Left renal pelvis (tissue), 4 donors: ENCODE measurements at places on chromosomes 12 and 14. TPM values are rescaled to one million over a fixed set of nuclear protein-coding genes. Genes with fewer than 3 reads are reported as not detected.

Gene GEMIN2
- polyA plus RNA-seq, result 26.7 TPM

Gene DHRS2
- polyA plus RNA-seq, result 84.3 TPM

Gene JPH4
- 9.7 TPM for polyA plus RNA-seq

GRCh38 chr14:100443603-100444002, 120.5 kb downstream of the SLC25A47 start:
- DNase-seq, result no peak

Gene SUSD6
- 20.8 TPM for polyA plus RNA-seq

- DNase-seq, result no peak
Measured at GRCh38 chr14:55107766-55108554, 21.1 kb upstream of the LGALS3 start.

Gene RNF212B
- 1.6 TPM for polyA plus RNA-seq

Gene SSTR1
- 1.7 TPM for polyA plus RNA-seq

Gene RHEBL1
- 2.0 TPM for polyA plus RNA-seq

Gene FBXO21
- polyA plus RNA-seq, result 65.2 TPM

DNA sequence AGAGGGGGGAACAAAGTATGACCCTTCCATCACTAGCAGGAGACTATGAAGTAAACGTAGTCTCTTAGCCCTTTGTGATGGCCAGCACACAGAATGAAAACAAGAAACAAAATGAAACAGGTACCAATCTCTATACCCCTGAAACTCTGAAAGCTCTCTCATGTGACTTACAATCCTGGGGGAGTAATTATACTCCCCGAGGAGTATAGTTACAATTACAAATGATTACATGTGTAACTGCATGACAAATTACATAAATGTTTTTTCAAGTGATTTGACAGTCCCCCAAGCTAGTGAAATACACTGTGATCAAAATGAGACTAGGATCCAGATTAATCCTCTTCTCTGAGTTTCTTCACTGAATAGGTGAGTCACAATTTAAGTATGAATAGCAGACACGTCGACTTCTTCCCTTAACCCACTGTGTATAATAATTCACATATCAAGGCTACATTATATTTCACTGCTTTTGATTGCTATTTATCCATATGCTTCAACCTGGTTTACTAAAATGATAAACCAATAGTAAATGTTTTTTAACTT, 74.0 kb downstream of the SPTSSA start:
- no peak for DNase-seq

DNA sequence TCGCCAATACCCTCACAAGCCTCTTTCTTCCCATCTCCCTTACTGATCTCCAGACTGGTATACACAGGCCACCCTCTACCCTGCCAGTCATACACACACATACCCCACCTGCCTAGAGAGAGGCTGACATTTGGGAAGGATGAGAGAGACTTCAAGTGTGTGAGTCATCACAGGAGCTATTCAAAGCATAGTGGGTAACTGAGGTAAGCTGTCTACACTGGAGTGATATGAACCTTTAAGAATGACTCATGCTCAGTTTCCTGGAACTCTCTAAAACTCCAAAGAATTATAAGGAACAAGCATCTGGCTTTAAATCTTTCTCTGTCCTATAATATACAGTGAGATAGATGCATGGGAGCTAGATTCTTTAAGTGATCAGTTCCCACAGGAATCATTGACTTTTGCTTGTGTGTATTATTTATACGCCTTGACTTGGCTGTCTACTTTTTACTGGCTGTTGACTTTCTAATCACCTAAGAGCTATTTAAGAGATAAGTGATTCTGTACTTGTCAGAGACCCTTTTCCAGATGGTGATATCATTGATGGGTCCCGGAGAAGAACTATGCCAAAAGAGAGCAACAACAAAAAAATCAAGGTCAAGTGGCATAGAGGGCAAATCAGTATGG, 5.8 kb downstream of the IGF1 start:
- DNase-seq, result no peak

Gene SH2B3
- polyA plus RNA-seq, result 16.0 TPM
